ENCODE measurements at places on chromosomes 11 and 22.

DNA sequence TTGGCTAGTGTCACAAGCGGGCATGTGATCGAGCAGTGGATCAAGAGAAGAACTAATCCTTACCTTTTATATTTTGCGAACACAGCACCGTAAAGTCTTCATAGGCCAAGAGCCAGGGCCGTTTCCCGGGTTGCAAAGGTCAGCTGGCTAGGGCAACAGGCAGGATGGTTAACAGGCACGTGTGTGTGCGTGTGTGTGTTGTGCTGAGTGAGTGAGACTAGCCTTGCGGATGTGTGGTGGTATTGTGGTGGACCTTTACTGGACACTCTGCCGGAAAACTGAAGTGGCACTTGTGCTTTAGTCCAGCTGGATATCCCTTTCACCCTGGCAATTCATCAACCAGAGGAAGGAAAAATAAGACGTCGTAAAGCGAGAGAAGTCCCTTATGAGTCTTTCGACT lies 176.7 kb downstream of the BCR start:
- DNase-seq, result no peak

DNA sequence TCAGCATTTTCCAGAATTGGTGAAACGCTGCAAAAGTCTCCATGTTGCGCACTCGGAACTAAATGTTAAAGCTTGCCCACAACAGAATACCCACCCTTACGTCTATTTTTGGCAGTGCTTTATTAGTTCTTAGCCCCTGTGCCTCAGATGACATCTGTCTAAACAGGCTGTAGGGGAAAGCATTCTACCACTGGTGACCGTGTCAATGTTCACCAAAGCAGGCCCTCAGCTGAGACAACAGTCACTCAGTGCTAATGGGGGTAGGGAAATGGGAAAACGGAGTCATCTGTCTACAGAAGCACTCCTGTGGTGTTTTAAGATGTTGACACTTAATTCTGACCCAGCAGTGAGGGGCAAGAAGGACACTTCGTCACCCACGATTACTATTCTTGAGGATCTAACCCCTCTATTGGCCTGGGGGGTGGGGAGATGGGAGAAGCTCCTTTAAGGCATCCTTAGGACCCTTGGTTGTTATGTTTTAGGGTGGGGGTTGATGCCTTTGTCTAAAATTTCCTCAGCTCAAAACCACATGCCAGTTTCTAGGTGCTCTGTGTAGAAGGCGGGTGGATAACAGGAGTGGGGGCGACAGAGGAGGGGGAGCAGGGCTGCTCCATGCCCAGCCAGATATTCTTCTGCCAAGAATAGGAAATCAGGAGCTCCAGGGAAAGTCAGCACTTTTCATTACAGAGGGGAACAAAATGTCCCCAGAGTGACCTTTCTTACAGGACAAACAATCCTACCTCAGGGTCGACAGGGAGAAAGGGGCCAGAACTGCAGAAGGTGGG lies 15.6 kb upstream of the MFRP start:
- no peak for DNase-seq

- no peak for DNase-seq
These were observed 104.0 kb upstream of the PITPNB start for GRCh38 chr22:28023036-28023435.

GRCh38 chr11:108203075-108203474 lies 19.4 kb downstream of the NPAT start:
- DNase-seq, result no peak

DNA sequence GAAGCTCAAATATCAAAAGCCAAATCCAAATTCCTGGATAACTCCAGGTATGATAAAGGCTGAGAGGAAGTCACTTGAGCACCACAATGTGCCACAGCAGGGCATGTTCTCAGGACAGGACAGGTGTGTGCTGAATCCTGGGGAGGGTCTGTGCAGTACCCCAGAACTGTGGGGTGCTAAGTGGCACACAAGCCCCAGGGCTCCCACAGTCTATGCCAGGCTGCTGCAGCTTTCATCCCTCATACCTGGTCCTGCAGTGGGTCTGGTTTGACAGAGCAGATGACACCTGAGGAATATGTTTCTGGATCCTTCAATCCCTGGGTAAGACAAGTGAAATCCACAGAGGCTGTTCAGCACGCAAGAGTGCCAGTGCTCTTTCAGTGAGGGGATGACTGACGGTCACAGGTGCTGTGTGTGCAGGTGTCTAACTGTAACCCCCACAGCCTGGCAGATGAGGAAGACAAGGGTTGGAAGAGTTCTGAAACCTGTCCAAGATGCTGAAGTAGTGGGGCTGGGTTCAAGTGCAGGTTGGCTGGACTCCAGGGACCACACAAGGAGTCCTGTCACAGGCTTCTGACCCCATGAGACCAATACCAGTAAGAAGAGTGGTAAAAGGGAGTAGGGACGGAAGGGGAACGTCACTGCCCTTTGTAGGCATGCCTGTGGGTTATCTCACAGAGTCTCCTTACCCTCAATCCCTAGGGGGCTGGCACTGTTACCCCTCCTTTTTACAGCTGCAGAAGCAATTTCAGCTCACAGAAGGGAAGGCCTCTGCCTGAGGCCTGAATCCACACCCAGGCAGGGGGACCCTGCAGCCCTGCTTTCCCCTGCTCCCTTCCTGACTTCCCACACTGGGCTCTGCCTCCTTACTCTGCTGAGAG lies 14.1 kb downstream of the SERPIND1 start:
- DNase-seq, result no peak

DNA sequence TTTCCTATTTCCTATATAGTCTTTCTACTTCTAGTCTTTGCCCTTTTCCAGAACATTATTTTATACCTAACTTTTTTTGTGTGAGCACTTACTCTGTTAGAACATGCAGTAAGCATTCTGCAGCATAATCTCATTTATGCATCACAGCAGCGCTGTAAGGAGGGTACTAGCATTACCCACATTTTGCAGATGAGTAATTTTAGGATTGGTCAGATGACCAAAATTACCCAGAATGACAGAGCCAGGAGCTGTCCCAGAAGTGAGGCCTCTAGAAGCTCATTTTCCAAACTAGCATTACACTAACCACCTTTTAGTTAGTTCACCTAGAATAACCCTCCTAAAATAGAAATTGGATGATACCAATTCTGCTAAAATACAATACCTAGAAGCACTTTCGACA lies 47.1 kb upstream of the ARHGAP32 start:
- no peak for DNase-seq

DNA sequence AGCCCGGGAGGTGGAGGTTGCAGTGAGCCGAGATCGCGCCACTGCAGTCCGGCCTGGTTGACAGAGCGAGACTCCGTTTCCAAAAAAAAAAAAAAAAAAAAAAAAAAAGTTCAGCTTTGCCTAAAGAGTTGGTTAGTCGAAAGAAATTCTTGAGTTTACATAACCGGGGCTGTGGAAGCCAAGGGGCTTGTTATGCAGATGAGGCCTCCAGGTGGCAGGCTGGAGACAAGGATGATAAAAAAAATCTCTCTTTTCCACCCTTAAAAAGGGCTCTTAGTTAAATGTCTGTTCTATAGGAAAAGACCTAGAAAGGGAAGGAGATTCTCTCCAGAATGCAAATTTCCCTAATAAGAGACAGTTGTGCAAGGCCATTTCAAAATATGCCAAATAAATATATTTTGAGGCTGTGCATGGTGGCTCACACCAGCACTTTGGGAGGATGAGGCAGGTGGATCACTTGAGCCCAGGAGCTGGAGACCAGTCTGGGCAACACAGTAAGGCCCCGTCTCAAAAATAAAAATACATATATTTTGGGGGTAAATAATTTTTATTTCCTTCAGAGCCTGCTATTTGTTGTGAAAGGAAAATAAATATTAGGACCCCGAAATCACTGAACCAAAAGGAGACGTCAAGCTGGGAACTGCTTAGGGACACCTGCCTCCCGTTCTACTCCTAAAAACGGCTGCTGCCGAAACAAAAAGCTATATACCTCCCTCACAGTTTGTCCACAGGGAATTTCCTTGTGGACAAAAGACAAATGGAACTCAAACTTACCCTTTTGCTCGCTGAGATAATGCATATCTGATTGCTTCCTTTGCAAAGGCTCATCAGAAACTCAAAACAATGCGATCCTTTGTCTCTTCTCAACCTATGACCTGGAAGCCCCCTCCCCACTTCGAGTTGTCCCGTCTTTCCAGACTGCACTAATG lies 2.4 kb upstream of the IFITM2 start:
- DNase-seq, result peak; percentile 89

GRCh38 chr11:113505541-113506375 lies 30.6 kb upstream of the DRD2 start:
- no peak for DNase-seq

GRCh38 chr11:118417801-118418200 lies 16.4 kb downstream of the ATP5MG start:
- DNase-seq, result no peak

GRCh38 chr11:875769-876301 lies 33.2 kb downstream of the TSPAN4 start:
- DNase-seq, result no peak

DNA sequence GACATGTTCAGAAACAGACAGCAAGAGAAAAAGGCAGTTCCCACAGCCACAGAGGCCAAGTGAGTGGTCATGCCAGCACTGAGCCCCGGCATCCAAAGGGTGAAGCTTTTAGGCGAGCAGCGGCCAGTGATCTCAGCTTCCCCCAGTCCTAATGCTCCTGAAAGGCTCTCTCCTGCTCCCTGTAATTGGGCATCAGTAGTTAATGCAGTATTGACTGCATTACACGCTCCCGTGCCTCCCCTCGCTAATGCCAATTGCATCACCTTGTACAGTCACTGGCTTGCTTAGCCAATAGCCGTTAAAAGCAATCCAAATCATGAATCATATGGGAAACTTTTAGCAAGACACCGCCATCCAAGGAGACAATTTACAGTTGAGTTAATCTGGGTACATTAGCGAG lies 4.9 kb downstream of the LMO1 start:
- DNase-seq, result peak; percentile 59

DNA sequence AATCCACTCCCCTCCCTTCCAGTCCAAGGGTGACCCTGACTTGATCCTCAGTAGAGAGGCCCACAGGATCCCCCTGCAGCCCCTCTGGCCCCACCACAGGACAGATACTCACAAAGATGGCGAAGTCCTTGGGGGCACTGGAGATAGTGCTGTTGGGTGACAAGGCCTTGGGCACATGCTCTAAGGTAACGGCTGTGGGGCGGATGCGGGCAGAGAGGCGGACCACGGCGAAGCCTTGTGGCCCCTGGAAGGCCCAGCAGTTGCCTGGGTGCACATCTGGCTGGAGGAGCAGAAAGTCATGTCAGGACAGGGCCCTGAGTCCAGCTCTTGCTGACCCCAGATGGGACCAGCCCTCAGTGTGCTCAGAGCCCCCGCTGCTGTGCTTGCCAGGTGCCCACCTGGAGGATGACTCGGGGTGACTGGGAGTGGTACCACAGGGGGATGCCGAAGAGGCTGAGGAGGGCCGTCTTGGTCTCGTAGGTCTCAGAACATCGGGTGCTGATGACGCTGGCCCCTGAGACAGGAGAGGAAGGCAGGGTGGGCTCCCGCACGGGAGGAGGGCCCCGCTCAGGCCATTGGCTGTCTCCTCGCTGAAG lies 17.2 kb downstream of the SUN2 start:
- no peak for DNase-seq

- DNase-seq, result no peak
These were observed 60.6 kb upstream of the TCF20 start for GRCh38 chr22:42331014-42331413.

DNA sequence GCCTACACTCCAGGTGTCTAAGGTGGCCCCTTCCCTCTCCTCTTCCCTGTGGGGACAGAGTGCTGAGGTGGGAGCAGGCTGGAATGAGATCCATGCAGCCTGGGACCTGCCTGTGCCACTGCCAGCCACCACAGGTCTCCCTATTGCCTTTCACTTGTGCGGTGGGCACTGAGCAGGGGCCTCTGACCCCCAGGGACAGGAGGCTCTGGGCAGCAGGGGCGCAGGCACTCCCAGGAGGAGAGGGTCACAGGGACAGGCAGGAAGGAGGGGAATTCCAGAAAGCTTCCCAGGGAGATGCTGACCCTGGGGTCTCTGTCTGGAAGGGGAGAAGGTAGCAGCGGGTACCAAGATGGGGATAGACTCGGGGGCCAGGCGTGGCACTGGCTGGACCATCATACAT lies 228.5 kb upstream of the B3GAT1 start:
- no peak for DNase-seq

- DNase-seq, result no peak
These were observed 72.7 kb downstream of the SC5D start for GRCh38 chr11:121365304-121365703.

DNA sequence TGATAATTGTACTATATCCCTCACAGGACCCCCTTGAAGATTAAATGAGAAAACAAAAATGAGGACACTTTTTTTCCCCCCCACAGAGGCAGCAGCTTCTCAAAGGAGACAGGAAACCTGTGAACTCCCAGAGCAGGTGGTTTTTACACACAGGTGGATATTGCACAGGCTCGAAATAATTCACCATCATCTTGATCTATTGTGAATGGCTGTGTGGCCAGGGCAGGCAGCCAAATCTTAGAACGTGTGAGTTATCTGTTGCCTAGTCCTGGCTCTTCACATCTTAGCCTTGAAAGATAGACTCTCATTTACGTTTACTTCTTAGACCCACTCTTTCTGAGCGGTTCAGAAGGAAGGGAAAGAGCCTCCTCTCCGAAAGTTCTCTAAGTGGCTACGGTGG lies 23.5 kb downstream of the PPFIBP2 start:
- DNase-seq, result no peak

DNA sequence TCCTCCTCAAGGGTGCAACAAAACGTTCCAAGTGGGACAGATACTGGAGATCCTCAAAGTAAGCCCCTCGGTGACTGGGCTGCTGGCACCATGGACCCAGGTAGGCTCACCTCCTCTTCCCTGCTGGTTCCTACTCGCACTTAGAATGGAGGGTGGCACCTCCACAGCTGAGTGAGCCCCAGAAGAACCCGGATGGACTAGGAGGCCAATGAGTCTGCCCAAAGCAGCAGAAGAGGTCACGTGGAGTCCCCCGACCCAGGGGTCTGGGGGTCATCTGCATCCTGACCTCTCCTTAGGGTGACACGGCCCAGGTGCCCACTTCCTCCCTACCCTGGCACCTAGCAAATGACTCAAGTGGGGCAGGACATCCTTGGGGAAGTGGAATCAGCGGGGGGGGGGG lies 4.4 kb downstream of the APOL1 start:
- no peak for DNase-seq

DNA sequence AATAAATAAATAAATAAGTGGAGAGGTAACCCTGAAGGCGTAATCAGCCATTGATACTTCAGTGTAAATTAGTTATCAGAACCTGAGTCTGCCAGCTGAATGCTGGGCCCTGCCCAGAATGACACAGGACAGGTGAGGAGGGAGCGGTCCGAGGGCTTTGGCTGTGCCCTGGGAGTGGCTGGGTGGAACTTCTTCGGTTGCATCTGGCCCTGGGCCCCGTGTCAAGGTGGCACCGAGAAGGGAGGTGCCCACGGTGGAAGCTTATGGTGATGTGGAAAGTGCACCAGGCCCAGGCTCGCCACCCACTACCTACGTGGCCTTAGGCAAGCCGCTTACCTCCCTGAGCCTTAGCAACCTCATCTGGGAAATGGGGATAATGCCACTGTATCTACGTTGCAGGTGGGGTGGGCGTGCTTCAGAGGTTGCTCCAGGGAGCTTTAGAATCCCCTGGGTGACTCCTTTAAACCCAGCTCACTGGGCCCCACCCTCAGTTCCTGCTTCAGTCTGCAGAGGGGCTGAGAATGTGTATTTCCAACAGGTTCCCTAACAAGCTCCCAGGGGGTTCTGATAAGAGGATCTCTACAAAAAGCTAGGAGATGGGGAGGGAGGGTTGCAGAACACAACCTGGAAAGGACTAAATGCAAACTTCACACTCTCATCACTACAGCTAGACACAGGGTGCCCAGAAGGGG lies 38.8 kb downstream of the TXN2 start:
- no peak for DNase-seq
